T-helper 17 cell (primary cell): ENCODE measurements at places on chromosomes 11 and 22. TPM values are rescaled to one million over a fixed set of nuclear protein-coding genes. Genes with fewer than 3 reads are reported as not detected.

- peaks cover 18% of the 10 kb centered on the region for H3K4me1 ChIP-seq
- no peak overlapping the region for H3K4me3 ChIP-seq
- H3K36me3 ChIP-seq, result peaks cover 8% of the 10 kb centered on the region
- DNase-seq, result no peak
- no peak overlapping the region for H3K27ac ChIP-seq
- H3K27me3 ChIP-seq, result no peaks in the 10 kb centered on the region
Observed at GRCh38 chr11:45856044-45856468, 8.8 kb downstream of the CRY2 start.

- H3K27ac ChIP-seq, result peak overlapping the region; percentile 91
- peaks cover 3% of the 10 kb centered on the region for H3K36me3 ChIP-seq
- H3K4me1 ChIP-seq, result peaks cover 51% of the 10 kb centered on the region
Observed at GRCh38 chr22:31340360-31340759, 5.8 kb downstream of the PATZ1 start.

DNA sequence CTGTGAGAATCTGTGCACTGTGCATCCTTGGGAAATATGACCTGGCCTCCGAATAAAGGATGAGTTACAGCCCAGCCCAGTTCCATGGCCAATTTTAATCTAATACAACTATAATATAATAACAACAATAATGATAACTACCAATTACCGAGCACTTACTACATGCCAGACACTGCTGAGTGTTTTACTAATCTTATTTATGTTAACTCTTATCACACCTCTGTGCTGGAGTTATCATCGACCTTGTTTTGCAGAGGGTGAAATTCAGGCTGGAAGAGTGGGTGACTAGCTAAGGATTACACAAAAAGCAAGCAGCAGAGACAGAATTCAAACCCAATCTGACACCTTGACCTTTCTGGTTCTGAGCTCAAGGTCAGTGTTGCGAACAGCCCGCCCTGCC, 83.9 kb downstream of the GALNT18 start:
- H3K27ac ChIP-seq, result no peak overlapping the region
- peaks cover 30% of the 10 kb centered on the region for H3K27me3 ChIP-seq
- no peaks in the 10 kb centered on the region for H3K36me3 ChIP-seq
- DNase-seq, result no peak
- H3K4me1 ChIP-seq, result no peaks in the 10 kb centered on the region
- H3K4me3 ChIP-seq, result no peak overlapping the region

DNA sequence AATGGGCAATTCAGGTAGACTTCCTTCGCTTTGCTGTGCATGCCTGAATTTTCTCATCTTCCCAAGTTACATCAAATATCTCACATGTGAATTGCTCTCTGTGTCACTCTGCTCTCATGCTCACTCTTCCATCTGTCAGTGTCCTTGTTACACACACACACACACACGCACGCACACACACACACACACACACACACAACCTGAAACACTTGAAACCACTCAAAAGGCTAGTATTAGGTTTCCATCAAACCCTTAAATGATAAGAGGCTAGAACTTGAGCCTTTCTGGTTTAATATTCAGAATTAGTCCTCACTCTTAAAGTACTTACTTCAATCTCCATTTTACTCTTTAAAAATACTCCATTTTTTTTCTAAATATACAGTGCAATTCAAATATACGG, 282.4 kb downstream of the C11orf87 start:
- no peaks in the 10 kb centered on the region for H3K4me1 ChIP-seq
- DNase-seq, result no peak
- H3K36me3 ChIP-seq, result no peaks in the 10 kb centered on the region
- no peaks in the 10 kb centered on the region for H3K27me3 ChIP-seq
- no peak overlapping the region for H3K27ac ChIP-seq

DNA sequence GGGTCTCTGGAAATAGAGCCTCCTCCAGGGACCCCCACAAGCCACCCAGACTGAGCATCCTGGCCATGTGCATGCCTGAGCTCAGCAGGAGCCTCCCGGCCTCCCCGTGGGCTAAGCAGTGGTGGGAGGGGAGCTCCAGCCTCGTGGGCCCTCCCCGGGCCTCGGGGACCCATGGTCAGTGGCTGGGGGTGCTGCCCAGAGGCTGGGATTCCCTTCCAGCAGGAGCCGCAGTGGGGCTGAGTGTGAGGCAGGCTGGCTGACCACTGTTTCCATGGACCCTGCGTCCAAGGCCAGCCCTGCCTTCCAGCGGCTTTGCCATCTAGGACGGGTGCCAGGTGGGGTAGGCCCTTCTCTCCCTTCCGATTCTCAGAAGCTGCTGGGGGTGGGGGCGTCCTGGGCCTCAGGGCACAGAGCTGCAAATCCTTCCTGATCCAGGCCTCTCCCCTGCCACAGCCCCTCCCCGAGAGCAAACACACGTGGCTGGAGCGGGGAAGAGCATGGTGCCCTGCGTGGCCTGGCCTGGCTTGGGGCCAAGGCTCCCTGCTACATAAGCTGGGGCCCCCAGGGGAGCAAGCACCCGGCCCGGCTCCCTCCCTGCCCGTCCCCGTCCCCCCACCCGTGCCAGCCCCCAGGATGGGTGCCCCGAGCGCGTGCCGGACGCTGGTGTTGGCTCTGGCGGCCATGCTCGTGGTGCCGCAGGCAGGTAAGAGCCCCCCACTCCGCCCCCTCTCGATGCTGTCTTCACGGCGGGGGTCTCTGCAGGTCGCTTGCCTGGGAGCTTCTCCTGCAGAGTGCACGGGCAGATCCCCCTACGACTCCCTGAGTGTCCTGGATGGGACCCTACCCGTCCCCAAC, at the start of gene MUC5B:
TSS of gene MUC5B (plus strand) at position 576 of the 855 bp plus-strand sequence. CDS start at position 634, 58 bp downstream.
- peaks cover 7% of the 10 kb centered on the region for H3K27me3 ChIP-seq
- no peak within 1 kb of the TSS for H3K4me3 ChIP-seq
- no peak for DNase-seq
- H3K27ac ChIP-seq, result no peak within 1 kb of the TSS
- no peaks in the 10 kb centered on the region for H3K4me1 ChIP-seq
- no peaks in the 10 kb centered on the region for H3K36me3 ChIP-seq

GRCh38 chr11:61555051-61555969, 25.6 kb downstream of the SYT7 start:
- peak overlapping the region; percentile 55 for H3K4me3 ChIP-seq
- peaks cover 12% of the 10 kb centered on the region for H3K36me3 ChIP-seq
- H3K4me1 ChIP-seq, result peaks cover 13% of the 10 kb centered on the region
- DNase-seq, result no peak
- no peak overlapping the region for H3K27ac ChIP-seq

DNA sequence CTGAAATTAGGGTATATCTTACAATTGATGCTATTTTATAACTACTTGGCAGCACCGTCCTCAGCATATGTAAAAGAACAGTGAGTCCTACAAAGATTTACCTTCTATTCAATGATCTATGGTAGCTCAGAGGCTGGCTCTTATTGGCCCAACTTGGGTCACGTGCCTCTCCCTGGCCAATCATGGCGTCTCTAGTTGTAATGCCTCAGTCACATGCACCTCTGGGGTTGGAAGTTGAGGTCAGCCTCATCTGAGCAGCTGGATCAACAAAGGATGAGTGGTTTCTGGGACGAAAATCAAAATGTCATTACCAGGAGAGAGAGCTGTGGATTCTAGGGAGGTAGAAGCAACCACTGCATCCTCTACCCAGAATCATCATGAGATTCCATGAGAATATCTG, 22.9 kb upstream of the ASPHD2 start:
- H3K4me1 ChIP-seq, result peaks cover 5% of the 10 kb centered on the region
- no peak overlapping the region for H3K4me3 ChIP-seq
- H3K27me3 ChIP-seq, result peaks cover 38% of the 10 kb centered on the region
- peaks cover 2% of the 10 kb centered on the region for H3K36me3 ChIP-seq
- H3K27ac ChIP-seq, result no peak overlapping the region
- no peak for DNase-seq

DNA sequence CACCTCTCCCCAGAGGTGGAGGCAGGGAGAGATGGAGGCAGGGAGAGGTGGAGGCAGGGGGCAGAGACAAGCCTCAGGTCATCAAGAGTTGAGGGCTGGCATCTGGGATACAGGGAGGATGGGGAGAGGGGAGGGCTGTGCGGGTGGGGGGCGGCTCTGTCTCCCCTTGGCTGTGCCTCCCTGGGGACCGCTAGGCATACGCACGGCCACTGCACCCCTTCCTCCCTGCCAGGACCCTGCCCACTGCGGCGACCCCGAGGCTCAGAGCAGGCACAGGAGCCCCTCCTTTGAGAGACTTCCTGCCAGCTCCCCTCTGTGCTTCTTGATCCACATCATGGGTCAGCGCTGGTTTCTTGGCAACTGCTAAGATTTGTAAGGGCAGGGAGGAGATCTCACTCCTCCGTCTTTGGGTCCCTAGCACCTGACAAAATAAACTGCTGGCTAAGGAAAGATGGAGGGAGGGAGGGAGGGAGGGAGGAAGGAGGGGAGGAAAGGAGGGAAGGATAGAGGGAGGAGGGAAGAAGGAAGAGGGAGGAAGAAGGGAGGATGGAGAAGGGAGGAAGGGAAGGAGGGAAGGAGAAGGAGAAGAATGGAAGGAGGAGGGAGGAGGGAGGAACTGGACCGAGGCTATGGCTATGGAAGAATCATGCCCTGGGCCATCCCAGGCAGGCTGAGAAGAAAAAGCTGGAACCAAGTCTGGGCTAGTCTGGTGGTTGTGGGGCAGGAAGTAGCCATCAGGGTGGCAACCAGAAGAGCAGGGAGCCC, 18.5 kb downstream of the PRR33 start:
- peak overlapping the region; percentile 59 for H3K27ac ChIP-seq
- H3K27me3 ChIP-seq, result no peaks in the 10 kb centered on the region
- no peaks in the 10 kb centered on the region for H3K36me3 ChIP-seq
- H3K4me3 ChIP-seq, result no peak overlapping the region
- DNase-seq, result no peak
- peaks cover 44% of the 10 kb centered on the region for H3K4me1 ChIP-seq

DNA sequence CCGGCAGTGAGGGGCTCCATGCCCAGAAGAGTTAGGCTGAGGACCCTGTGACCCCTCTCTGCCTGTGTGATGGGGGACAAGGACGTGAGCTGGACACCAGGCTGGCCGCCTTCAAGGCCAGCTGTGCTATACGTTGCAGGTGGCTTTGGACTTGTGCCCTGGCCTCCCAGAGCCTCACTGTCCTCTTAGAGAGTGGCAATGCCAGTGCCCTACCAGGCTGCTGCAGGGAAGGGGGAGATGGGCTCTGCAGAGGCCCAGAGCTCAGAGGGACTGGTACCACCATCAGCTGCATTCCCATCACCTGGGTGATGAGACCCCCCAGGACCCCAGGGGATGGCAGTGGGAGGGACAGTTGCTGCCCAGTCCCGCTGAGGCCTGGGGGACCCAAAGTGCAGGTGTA, 90.4 kb upstream of the SHISAL1 start:
- no peaks in the 10 kb centered on the region for H3K36me3 ChIP-seq
- peak; percentile 4 for DNase-seq
- H3K4me3 ChIP-seq, result no peak overlapping the region

- no peaks in the 10 kb centered on the region for H3K36me3 ChIP-seq
- H3K4me3 ChIP-seq, result no peak overlapping the region
- no peak overlapping the region for H3K27ac ChIP-seq
- H3K27me3 ChIP-seq, result peaks cover 26% of the 10 kb centered on the region
- DNase-seq, result no peak
- H3K4me1 ChIP-seq, result peaks cover 2% of the 10 kb centered on the region
Observed at GRCh38 chr22:43393132-43393843, 18.5 kb upstream of the MPPED1 start.

The SORL1 gene
- 273 TPM for total RNA-seq

The SPDYC gene
- total RNA-seq, result 0.68 TPM

The DNAJB7 gene
- total RNA-seq, result not detected

The ALDH3B1 gene
- total RNA-seq, result 1.1 TPM
